ENCODE measurements at places on chromosomes 2 and 18.

GRCh38 chr2:218717262-218717661, 6.6 kb downstream of the TTLL4 start:
- no peak for DNase-seq

DNA sequence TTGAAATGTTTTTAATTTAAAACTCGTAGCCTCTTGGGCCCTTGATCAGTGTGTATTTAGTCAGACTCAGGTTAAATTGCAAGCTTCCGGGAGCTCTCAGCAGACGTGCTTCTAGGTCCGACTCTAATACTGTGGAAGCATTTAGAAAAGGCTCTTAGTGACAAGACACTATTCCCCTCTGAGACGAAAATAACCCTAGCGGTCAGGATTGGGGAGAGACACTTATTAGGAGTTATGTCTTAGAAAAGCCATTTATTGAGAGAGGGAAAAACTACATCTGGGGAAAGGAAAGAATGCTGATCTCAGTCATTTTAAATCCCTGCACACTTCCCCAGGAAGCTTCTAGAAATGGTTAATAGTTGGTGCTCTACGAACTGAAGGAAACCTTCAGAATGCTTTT, 110.5 kb upstream of the NCK2 start:
- DNase-seq: no peak

- DNase-seq: no peak
Measured at GRCh38 chr18:2348003-2348402, 223.3 kb downstream of the METTL4 start.

DNA sequence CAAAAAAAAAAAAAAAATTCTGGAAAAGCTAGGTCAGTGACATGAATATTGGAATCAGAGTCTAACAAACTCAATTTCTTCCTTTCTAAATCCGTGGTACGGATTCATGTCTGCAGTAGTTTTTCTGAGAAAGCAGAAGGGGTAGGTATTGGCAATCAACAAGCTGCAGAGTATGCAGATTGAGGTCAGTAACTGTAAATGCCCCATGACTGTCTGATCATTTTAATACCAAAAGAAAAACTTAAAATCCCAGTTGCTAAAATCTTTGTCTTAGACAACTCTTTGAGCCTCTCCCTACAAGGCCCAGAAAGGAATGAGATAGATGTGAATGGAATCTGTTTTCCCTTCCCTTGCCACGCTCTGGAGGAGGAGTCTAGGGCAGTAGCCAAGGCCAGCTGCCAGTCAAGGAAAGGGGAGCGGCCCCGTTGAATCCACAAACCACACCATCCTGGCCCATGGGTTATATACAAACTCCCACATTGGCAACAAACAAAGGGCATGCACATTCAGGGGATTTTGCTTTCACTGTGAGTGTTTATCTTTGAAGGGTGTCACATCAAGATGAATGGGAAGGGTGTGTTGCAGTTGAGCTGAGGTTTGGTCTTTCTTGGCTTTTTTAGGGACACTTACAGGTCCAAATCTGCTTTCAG, 6.1 kb upstream of the CASP8 start:
- no peak for DNase-seq

- no peak for DNase-seq
Measured at GRCh38 chr2:191276792-191277465, 31.7 kb downstream of the MYO1B start.

GRCh38 chr18:37322492-37323035, 243.0 kb downstream of the CELF4 start:
- DNase-seq: no peak

DNA sequence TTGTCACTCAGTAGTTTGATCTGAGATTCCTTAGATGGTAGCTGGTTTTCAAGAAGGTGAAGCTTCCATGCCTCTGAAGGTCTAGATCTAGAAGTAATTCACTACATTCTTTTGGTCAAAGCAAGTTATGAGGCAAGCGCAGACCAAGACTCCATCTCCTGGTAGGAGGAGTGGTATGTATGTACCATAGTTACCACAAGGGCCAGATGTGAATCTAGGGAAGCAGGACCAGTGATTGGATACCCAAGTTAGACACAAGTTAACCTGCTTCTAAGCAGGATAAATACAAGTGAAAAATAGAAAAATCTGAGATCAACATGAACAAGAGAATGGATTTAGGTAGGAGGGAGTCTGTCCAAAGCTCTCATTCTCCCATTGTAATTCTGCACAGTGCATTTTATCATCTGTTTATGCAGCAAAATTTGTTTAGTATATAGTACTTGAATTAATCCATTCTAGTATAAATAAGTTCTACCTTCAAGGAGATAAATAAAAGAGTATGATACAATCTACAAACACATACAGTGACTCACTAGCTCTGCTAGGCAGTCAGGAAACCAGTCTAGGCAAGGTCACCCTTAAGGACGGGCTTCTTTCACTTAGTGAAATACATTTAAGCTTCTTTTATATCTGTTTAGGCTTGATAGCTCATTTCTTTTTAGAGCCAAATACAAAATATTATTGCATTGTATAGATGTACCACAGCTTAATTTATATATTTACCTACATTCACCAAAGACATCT, 14.2 kb upstream of the DOCK10 start:
- DNase-seq: no peak

DNA sequence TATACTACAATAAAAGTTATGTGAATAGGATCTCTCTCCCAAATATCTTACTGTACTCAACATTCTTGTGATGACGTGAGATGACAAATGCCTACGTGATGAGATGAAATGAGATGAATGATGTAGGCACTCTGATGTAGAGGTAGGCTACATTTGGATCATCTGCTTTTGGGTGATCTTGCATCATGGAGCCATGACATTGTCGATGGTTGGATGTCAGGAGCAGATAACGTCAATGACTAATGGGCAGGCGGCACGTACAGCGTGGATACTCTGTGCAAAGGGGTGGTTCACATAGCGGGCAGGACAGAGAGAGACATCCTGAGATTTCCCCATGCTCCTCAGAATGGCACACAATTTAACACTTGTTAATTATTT, 40.8 kb upstream of the PPP1R1C start:
- DNase-seq: no peak

Data from tibial artery (tissue), 4 donors.